ENCODE measurements at places on chromosomes 1 and 21. TPM values are rescaled to one million over a fixed set of nuclear protein-coding genes. Genes with fewer than 3 reads are reported as not detected.
A peak's percentile ranks its signal among the peaks of the same experiment; 100 is the strongest.

- no peak for DNase-seq
- H3K4me3 ChIP-seq: no peak overlapping the region
- no peaks in the 10 kb centered on the region for H3K27me3 ChIP-seq
- peaks cover 46% of the 10 kb centered on the region for H3K4me1 ChIP-seq
- no peak overlapping the region for H3K27ac ChIP-seq
- no peaks in the 10 kb centered on the region for H3K36me3 ChIP-seq
Measured at GRCh38 chr21:33685613-33686197, 43.4 kb downstream of the ITSN1 start.

DNA sequence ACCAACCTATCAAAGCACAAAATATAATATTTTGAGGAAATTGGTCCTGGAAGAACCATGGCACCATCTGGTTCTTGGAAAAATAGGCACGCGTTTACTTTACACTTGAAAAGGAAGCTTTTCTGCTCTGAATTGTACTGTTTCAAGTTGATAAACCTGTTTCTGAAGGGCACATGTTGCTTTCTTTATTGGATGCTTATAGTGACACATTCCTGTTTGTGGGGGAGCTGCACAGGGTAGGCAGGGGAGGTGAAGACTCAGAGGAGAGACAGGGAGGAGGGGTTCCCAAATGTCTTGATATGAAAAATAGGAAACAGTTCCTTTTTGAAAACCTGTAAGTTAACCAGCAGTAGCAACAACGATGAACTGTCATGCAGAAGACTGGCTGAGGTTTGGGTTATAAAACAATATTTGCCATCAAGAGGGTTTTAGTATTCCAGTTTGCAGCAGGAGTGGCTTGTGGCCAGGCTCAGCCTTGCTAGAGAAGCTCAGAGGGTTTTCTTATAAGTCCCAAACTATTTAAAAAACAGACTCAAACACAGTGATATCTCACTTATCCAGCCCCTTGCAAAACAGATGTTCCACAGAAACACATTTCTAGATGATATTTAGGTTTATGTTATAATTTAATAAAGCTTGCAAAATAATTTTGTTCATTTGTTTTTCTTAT is 127.0 kb upstream of the MROH9 start:
- no peak overlapping the region for H3K4me3 ChIP-seq
- DNase-seq: no peak
- H3K27me3 ChIP-seq: no peaks in the 10 kb centered on the region
- H3K4me1 ChIP-seq: peaks cover 11% of the 10 kb centered on the region
- peak overlapping the region; percentile 6 for H3K27ac ChIP-seq

- no peaks in the 10 kb centered on the region for H3K36me3 ChIP-seq
- H3K4me3 ChIP-seq: peak overlapping the region; percentile 53
- peak overlapping the region; percentile 64 for H3K27ac ChIP-seq
- no peak for DNase-seq
Measured at GRCh38 chr1:87684194-87684593, 355.5 kb downstream of the LMO4 start.

DNA sequence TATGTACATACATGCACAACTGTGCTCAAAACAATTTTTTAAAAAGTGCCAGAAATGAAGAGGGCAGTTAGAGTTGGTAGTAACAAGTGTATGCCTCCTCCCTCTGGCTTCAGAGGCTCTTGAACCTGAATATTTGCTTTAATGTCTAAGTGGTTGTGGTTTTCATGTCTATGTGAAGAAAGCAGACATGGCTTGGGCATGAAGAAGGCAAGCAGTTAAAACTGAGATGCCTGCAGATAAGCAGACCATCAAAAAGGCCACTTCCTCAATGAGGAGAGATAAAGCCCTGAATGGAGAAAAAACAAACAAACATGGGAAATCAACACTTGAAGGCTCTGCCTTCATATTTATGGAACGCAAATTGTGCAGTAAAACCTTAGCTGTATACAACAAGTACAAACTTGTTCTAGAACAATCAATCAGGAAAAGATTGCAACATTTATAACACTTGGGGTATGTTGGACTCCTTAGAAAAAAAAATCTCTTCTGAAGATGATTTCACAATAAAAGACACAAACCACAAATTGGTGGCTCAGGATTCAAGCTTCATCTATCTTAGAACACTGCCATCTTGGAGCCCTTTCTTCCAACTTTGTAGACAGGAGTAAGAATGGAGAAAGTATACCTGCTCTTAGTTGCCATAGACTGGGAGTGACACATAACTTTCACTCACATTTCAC is 52.7 kb upstream of the PLA2G4A start:
- H3K27me3 ChIP-seq: no peaks in the 10 kb centered on the region
- no peaks in the 10 kb centered on the region for H3K4me1 ChIP-seq
- no peak for DNase-seq
- no peak overlapping the region for H3K27ac ChIP-seq

DNA sequence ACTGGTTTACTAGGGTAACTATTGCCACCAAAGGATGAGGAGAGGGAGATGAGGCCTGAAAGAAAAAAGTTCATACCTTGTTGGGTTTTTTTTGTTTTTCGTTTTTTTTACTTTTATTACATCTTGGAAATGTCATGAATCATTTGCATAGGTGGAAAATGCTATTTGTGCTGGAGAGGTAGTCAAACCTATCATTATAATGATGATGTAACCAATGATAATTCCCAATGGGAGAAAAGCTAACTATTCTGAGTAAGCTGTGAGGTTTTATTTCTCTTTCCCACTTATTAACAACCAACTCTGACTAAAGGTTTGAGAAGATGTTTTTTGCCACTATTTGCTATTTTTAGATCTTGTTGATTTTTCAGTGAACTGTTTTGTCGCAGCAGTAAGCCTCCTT is 29.0 kb downstream of the SH3GLB1 start:
- DNase-seq: no peak
- H3K27me3 ChIP-seq: no peaks in the 10 kb centered on the region
- peaks cover 91% of the 10 kb centered on the region for H3K36me3 ChIP-seq
- H3K4me1 ChIP-seq: no peaks in the 10 kb centered on the region
- H3K4me3 ChIP-seq: no peak overlapping the region

DNA sequence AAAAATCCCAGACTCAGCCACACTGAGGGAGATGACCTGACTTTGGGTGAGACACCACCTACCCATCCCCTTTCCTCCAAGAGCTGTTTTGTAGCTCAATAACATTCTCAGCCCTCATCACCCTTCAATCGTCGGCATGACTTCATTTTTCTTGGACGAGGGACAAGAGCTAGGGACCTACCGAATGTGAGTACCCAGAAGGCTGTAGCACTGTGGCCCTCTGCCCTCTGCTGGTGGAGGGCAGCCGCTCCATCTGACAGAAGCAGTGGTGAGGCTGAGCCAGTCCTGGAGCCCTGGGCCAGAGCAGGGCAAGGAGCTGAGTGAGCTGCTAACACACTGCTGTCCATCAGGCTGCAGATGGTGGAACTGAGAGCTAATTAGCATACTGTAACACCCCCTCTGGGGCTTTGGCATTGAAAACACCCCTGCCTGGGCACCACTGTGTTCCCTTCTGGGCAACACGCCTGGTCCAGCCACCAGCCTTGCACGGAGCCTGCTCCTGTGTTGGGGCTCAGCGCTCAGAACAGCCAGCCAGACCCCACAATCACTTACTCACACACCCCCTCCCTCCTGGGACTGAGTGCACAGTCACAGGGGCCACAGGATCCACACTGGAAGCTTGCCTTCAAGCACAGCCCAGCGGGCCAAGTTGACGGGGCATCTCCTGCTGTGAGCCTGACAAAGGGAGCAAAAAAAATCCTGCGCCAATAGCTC is 18.3 kb upstream of the ALPL start:
- H3K4me1 ChIP-seq: no peaks in the 10 kb centered on the region
- H3K27me3 ChIP-seq: no peaks in the 10 kb centered on the region
- H3K4me3 ChIP-seq: no peak overlapping the region
- DNase-seq: no peak

GRCh38 chr21:38702196-38702595 is 103.5 kb upstream of the ETS2 start:
- no peaks in the 10 kb centered on the region for H3K4me1 ChIP-seq
- H3K4me3 ChIP-seq: no peak overlapping the region
- no peaks in the 10 kb centered on the region for H3K36me3 ChIP-seq
- H3K27ac ChIP-seq: no peak overlapping the region
- no peak for DNase-seq
- no peaks in the 10 kb centered on the region for H3K27me3 ChIP-seq

Gene LCE1B
- not detected for total RNA-seq

GRCh38 chr21:26082549-26082948 is 88.0 kb downstream of the APP start:
- no peak overlapping the region for H3K4me3 ChIP-seq
- H3K27me3 ChIP-seq: no peaks in the 10 kb centered on the region
- H3K36me3 ChIP-seq: no peaks in the 10 kb centered on the region
- H3K27ac ChIP-seq: no peak overlapping the region

DNA sequence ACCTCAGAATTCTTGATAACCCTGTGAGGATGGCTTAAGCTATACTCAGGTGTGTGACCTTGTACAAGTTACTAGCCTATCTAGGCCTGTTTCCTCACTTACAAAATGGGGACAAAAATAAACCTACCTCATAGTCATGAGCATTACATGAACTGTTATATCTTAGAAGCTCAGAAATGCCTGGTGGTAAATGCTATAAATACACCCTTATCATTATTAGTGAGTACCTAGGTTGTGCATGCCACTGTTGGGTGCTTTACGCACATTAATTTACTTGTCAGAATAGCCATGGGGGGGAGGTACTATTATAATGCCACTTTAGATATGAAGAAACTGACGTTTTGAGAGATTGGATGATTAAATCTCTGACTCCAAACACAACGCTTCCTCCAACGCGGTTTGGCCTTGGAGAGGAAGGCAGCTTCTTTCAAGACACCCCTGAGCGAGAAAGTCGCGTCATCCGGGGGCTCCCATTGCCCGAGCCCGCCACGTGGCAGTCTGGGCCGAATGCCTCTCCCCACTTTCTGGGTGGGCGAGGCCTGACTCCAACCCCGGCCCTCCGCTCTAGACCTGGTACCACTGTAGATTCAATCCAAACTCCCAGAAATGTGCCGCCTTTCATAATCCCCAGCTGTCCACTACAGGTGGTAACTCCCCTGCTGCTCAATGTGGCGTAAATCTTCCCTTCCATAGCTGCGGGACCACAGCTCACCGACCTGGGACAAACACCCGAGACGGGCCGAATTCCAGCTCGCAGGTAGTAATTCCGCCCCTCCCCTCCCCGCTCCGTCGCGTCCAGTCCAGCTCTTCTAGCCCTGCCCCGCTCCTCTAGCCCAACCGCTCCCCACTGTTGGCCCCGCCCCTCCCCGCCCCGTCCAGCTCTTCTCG is 771 bp upstream of the RAD54L start:
- H3K4me3 ChIP-seq: peak overlapping the region; percentile 60
- peak overlapping the region; percentile 72 for H3K27ac ChIP-seq

- H3K36me3 ChIP-seq: no peaks in the 10 kb centered on the region
- no peak overlapping the region for H3K27ac ChIP-seq
- H3K4me3 ChIP-seq: no peak overlapping the region
- no peaks in the 10 kb centered on the region for H3K27me3 ChIP-seq
Measured at GRCh38 chr1:178704833-178705232, 20.2 kb upstream of the RALGPS2 start.

GRCh38 chr1:17777330-17777729 is 22.2 kb downstream of the ACTL8 start:
- H3K36me3 ChIP-seq: no peaks in the 10 kb centered on the region
- no peak overlapping the region for H3K27ac ChIP-seq
- no peaks in the 10 kb centered on the region for H3K4me1 ChIP-seq
- DNase-seq: no peak
- peaks cover 9% of the 10 kb centered on the region for H3K27me3 ChIP-seq

DNA sequence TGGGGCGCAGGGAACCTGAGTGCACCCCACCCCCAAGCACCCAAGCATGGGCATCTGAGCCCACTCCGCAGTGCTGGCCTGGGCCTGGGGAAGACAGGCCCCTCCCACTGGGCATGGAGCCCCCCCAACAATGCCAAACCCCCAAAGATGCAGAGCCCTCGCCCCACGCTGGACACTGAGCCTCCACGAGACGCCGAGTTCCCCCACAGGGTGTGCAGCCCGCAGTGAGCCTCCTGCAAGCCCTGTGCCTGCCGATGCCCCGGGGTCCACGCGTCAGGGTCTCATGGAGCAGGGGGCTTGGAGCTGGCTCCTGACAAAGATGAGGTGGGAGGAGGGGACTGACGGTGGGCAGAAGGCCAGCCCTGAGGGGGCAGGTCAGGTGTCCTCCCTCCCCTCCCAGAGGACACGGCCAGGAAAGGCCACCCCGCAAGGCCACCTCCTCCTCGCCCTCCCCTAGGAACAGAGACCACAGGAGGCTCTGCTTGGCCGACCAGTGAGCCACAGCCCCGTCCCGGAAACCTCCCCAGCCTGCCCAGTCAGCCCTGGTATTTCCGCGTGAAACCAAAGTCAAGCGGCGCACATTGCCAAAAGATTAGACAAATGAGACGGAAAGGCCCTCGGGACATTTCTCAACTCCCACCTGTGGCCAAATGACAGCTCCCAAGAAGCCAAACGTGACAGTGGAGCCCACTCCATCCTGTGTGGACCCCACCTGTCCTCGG is 33.4 kb downstream of the MEGF6 start:
- no peak for DNase-seq
- H3K4me3 ChIP-seq: no peak overlapping the region
- no peaks in the 10 kb centered on the region for H3K36me3 ChIP-seq
- H3K27ac ChIP-seq: no peak overlapping the region

Gene FCRLA
- 0.32 TPM for total RNA-seq

Gene SERPINC1
- 0.30 TPM for total RNA-seq

DNA sequence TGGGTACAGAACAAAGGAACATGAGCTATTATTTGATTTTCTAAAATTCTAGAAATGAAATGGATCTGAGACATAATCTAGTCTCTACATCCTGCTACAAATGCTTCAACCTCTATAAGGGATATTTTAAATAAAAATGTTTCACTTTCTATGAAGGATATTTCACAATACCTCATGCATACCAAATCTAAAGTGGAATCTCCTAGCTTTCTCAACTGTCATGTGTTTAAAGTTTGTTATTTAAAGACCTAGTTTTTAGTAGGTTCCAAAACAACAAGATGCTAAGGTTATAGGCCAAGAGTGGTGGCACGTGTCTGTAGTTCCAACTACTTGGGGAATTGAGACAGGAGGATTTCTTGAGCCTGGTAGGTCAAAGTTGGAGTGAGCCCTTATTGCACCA is 47.6 kb downstream of the KDM5B start:
- H3K36me3 ChIP-seq: peaks cover 100% of the 10 kb centered on the region
- no peaks in the 10 kb centered on the region for H3K27me3 ChIP-seq
- H3K27ac ChIP-seq: no peak overlapping the region
- no peaks in the 10 kb centered on the region for H3K4me1 ChIP-seq
- no peak for DNase-seq

DNA sequence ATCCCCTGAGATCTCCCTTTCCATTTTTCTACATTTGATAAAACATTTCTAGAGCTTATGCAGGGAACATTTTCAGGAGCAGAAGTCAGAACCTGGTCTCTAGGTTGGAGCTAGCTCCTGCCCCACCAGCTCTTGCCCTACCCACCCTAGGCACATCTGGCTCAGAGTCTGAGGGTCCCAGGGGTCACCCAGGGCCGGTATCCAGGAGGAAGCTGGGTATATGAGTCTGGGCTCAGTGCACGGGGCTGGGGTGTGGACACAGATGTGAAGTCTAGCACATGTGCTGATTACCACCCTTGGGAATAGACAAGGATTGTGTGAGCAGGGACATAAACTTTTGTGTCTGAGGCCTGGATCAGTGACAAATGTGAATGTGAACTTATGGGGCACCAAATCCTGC is 95.4 kb downstream of the MATN1 start:
- H3K4me3 ChIP-seq: no peak overlapping the region
- no peaks in the 10 kb centered on the region for H3K4me1 ChIP-seq
- no peaks in the 10 kb centered on the region for H3K36me3 ChIP-seq
- H3K27ac ChIP-seq: no peak overlapping the region
- H3K27me3 ChIP-seq: peaks cover 5% of the 10 kb centered on the region

Measured in lower lobe of right lung (tissue), 2 donors.